ENCODE measurements at places on chromosomes 6 and 20.
A peak's percentile ranks its signal among the peaks of the same experiment; 100 is the strongest.

- no peak for DNase-seq
Measured at GRCh38 chr20:47031004-47031403, 136.4 kb downstream of the EYA2 start.

DNA sequence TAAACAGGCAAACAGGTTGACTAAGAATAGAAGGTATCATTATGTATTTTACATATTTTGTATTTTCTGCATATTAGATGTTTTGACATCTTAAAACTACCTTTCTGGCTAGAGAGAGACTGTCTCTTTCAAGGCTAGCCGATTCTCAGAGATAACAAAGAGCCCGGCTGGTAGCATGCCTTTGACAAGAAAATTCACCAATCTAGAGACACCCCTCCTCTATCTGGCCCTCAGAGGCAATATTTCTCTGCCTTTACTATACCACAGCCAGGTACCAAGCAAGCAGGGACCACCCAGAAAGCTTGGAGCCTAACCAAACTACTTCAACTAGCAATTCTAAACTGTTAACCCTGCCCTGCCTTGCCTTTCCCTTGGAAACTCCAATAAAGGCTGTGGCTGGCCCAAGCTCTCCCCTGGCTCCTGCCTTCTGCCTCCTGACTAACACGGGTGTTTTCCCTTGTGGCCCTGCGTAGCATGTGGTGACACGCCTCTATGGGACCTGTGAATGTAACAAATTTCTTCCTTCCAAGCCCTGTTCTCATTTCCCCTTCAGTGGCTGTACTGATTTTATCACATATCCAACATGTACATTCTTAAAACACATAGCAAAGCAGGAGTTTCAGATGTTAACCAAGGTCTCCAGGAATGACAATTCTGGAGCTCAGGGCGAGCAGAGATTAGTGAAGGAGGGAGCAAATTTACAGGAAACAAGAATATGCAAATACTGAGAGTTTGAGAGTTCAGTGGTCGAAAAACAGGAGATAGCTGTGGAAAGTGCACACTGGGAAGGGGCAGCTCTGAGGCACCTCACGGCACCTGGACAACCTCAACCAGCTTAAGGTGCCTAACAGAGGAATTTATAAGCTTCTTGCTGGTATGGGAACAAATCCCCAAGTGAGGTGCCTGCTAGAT lies 120.8 kb downstream of the BACH2 start:
- DNase-seq = no peak

- no peak for DNase-seq
Measured at GRCh38 chr6:165585060-165585459, 78.0 kb downstream of the PDE10A start.

- no peak for DNase-seq
Measured at GRCh38 chr6:20572288-20572687, 38.0 kb downstream of the CDKAL1 start.

GRCh38 chr6:166005401-166005943 lies 162.2 kb downstream of the TBXT start:
- no peak for DNase-seq

GRCh38 chr20:16175322-16175961 lies 397.8 kb downstream of the KIF16B start:
- DNase-seq = no peak

DNA sequence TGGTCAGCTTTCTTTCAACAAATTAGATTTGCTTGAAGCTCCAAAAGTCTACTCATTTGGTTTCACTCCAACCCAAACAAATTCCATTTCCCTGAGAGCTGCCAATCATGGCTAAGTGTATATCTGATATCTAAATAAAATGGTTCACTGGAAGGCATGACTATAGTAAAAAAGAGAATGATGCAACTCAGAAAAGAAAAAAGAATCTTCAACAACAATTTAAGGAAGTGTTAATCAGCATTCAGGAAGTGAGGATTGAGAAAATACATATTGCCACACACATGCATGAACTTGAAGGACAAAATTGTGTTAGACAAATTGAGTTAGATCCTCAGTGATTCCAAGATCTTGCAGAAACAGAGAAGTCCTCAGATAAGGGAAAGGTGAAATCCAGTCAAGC lies 972.9 kb upstream of the FLRT3 start:
- no peak for DNase-seq

DNA sequence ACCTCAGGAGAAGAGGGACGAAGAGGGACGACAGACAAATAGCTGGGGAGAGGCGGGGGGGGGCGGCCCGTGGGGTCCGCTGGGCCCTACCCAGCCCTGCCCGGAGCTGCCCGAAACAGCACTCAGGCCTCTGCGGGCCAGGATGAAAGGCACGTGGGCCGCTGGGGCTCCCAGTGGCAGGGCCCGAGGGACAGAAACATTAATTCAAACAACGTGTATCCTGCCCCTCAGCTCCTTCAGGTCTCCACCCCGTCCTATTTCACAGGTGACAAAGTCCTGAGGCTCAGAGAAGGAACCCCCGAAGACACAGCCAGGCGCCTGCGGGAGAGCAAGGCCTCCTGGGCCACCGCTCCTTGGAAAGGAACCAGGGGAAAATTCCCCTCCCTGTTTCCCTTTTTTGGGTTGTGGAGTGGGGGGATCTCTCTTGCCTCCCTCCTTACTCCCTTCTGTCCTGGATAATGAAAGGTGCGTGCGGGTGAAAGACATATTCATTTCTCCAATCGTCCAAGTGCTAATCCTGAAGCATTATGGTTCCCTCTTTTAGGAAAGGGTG lies 93.3 kb downstream of the RNASET2 start:
- no peak for DNase-seq

DNA sequence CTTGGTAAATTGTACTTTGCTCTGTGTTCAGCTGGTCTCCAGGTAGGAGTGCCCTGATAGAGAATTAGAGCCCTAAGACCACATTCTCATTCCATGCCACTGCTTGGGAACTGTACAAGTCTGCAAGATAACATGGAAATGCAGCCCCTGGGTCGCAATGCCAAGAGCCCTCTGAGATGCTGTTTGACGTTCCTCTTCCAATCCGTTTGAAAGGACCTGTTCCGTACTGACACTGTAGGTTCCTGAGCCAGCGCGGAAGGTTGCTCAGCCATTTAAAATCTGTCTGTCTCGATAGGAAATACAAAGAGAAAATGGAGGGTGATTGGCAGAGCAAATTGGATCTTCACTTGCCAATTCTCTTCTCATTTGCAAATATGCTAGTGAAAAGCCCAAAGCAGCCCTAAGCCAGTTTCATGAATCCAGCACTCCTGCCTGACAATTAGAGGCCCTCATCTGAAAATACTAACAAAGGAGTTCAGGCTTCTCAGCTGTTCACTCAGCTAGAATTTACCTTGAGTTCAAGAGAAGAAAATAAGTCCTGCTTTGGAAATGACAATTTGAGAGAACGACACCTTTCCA lies 100.6 kb upstream of the AFDN start:
- no peak for DNase-seq

DNA sequence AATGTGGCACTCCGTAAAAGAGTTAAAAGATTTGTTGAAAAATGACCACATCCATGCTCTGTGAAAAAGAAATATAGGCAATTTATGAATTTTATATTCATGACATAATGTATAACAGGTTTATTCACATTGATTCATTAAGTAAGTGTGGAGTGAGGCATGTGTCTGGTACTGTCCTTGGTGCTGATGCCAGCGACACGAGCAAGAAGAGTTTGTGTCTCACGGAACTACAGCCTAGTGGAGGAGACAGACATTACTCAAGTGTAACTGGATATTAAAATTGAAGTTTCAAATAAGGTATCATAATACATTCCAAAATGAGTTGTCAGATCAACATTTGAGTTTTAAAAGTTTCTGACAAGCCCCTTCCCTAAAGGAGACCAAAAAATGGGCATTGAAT lies 158.2 kb upstream of the PRND start:
- no peak for DNase-seq

- peak; percentile 8 for DNase-seq
Measured at GRCh38 chr20:13261460-13262301, 40.6 kb downstream of the ISM1 start.

- DNase-seq = peak; percentile 30
Measured at GRCh38 chr6:121506761-121507754, 71.6 kb downstream of the GJA1 start.

DNA sequence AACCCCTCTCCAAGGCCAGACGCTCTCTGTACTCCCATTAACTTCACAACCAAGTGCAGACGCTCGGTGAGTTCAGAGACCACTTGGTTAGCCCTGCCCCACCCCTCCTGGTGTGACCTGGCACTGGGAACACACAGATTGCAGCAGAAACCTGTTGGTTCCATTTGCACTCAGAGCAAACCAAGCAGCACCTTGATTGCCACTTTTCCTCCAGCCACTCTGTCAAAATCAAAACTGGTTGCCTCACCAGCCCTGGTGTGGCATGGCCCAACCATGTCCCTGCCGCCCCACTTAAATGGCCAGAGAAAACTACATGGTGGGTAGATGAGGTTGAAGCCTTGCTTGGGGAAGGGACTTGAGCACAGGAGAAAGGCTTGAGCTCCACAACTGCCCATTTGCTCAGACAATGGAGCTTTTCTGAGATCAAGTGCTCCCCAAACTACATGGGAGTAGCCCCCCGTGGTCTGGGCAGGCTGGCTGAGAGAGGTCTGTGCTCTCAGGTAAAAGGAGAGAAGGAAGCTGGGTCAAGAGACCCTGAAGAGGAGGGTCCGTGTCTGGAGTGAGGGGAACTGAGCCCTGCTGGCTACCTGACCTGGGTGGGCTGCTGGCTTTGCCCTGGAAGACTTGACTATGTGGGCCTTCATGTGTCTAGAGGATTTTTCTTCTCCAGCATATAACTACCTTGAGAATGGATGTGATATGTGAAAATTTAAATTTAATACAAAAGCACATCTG lies 43.4 kb downstream of the PLCG1 start:
- no peak for DNase-seq

GRCh38 chr6:56040889-56041301 lies 165.5 kb upstream of the BMP5 start:
- DNase-seq = no peak

DNA sequence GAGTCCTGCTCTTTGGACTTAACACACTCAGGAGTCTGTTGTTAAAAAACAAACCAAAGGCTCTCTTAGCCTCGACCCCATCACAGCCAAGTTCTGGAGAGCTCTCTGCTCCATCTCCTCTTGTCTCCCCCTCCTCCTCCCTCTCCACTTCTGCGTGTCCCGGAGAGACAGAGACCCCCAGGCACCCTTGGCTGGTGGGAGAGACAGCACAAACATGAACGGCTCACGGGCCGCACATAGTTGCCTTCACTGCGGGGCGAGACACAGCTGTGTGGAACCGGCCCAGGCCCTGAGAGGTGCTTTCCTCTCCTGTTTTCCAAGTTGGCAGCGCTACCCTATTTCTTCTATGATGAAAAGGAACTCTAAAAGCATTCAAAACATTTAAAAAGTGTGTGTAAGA lies 23.3 kb upstream of the MYT1 start:
- DNase-seq = no peak

DNA sequence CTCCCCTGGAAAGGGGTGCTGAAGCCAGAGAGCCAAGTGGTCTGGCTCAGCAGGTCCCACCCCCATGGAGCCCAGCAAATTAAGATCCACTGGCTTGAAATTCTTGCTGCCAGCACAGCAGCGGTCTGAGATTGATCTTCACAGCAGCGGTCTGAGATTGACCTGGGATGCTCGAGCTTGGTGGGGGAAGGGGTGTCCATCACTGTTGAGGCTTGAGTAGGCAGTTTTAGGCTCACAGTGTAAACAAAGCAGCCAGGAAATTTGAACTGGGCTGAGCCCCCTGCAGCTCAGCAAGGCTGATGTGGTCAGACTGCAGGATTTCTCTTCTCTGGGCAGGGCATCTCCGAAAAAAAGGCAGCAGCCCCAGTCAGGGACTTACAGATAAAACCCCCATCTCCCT lies 41.3 kb upstream of the B3GAT2 start:
- no peak for DNase-seq

- DNase-seq = no peak
Measured at GRCh38 chr20:40765814-40766480, 76.9 kb upstream of the MAFB start.

DNA sequence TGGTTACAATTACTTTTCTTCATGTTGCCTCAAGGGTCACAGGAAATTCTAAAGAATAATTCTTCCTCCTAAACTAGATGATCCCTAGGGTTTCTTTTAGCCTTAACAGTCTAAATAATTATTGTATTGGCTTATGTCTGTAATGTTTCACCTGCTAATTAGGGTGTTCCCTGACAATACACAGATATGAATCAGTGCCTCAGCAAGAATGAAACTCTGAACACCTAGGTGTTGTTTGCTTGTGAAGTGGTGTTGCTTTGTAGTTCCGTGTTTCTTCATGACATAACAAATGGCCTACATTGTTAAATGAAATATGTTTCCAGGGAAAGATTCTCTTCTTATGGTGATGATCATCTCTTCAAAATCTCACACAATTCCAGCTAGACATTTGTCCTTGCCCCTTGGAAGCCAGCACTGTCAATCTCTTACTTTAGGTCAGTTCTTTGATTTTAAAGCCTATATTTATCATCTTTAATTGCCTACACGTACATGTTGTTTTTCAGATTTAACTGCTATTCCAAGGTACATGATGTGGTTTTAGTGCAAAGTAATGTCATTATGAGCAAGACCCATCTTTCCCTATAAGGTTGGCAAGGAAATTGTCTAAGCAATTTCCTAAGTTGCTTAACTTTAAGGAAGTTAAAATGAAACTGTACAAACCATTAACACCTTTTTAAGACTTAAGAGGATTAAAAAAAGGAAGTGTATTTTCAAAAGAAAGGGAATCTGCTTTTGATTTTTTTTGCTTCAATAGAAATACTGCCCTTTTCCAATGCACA lies 111.9 kb downstream of the TBC1D7 start:
- no peak for DNase-seq

GRCh38 chr6:109006818-109007217 lies 87.8 kb downstream of the SESN1 start:
- DNase-seq = no peak

GRCh38 chr6:160428069-160428430 lies 79.9 kb downstream of the SLC22A3 start:
- no peak for DNase-seq

GRCh38 chr6:105753207-105753606 lies 332.9 kb upstream of the PRDM1 start:
- no peak for DNase-seq

GRCh38 chr6:113847447-113847846 lies 9.7 kb upstream of the MARCKS start:
- DNase-seq = no peak

DNA sequence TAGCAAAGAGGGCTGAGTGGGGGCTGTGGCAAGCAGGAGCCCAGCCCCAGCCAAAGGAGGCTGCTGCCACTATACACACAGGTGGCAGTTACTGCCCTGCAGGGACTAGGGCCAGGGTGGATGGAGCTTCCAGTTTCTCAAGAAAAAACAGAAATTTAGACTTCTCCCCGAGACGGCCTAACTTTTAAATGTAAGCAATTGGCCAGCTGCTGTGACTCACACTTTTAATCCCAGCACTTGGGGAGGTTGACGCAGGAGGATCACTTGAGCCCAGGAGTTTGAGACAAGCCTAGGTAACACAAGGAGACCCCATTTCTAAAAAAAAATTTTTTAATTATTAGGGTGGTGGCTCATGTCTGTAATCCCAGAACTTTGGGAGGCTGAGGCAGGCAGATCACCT lies 98.2 kb upstream of the NFATC2 start:
- DNase-seq = peak; percentile 58

All from AG04450 (cell line).